Renal pelvis (tissue), 12 donors: ENCODE measurements at places on chromosomes 11 and 22. TPM values are rescaled to one million over a fixed set of nuclear protein-coding genes. Genes with fewer than 3 reads are reported as not detected.

GRCh38 chr22:20298803-20299745 is 20.8 kb downstream of the DGCR6L start:
- DNase-seq = peak; percentile 79

DNA sequence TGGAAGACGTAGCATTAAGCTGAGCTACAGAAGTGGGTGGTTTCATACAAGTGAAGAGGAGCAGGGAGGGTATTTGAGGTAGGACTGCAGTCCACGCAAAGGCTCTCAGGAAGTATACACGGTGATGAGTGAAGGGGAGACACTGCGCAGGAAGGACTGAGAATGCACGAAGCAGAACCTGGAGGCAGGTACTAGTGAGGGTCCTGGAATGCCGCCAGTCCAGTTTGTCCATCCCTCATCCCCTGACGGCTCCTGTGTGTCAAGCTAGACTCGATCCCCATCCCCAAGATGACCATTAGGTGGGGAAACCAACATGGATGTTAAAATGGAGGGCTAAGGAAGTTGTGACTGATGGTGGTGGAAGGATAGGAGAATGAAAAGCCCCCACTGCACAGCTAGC is 23.8 kb downstream of the ART5 start:
- no peak for DNase-seq

DNA sequence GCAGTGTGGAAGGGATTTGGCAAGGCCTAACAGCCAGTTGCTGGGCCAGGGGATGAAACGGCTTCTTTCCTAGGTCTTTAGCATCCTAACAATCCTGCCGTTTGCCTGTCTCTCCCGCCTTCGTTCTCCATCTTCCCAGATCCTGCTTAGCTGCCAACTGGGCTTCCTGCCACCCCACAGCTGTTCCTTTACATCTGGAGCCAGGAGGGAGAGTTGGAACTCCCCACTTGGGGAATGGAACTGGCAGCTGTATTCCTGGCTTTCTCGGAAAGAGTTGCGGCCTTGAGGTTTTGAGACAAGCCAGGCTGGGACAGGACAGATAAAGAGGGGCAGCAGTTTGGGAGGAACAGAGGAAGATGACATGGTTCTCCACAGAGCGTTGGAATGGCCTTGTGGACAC is 59.6 kb downstream of the ST3GAL4 start:
- DNase-seq = peak; percentile 69

GRCh38 chr11:95229993-95230809 is 801 bp downstream of the SESN3 start:
- DNase-seq = no peak

DNA sequence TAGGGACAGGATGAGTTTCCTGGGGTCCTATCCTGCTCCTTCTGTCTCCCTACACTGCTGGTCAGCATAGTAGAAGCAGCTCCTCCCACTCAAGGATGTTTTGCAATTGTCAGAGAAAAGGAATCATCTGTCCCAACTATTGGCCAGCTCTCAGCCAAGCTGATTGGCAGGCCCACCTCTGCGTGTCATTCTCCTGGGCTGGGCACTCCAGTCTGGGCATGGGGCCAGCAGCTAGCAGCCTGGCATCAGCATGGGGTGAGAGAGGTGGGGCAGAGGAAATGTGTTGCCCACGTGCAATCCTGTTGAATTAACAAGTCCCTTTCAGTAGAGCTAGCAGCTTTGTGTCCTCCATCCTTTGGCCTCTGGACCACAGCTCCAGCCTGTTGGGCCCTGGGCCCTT is 14.1 kb downstream of the ANKK1 start:
- peak; percentile 9 for DNase-seq

GRCh38 chr11:119608201-119608600 is 120.8 kb downstream of the NECTIN1 start:
- no peak for DNase-seq

DNA sequence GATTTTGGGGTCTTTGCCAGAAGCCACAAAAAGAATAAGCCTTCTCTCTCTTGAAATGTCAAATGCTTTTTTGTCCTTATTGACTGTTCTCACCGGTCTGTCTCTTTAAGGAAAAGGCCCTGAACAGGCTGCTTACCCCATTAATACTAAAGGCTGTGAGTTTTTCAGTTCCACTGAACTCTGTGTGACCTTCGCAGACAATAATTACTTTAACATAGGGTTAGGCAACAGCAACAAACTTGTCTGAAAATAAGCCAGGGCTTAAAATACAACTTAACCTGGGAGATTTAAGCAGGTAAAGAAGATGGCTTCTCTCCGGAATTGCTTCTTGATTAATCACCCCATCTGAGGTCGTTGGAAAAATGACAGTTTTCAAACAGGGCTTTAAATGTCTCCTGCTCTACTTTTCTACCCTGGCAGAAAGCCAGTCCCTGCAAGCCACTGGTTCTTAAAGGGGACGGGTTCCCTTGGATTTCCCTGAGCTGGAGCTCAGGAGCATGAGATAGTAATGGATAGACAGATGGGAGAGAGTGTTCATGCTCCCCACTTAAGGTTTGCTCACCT is 69.4 kb downstream of the ARL14EP start:
- peak; percentile 60 for DNase-seq

DNA sequence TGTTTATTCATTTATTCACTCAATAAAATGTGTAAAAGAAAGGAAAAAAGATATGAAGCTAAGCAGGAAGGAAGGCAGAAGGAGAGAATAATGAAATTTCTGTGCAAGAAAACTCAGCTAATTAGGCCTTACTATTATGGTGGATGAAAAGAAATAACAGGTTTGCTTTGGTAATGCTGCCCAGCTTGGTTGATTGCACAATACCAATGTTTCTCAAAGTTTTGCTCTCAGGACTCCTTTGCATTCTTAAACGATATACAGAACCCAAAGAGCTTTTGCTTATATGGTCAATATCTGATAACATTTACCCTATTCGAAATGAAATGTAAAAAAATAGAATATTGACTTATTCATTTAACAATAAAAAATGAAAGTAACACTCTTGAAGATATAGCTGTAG is 7.3 kb upstream of the CTSC start:
- no peak for DNase-seq

GRCh38 chr11:32428665-32429303 is 6.6 kb downstream of the WT1 start:
- peak; percentile 83 for DNase-seq

DNA sequence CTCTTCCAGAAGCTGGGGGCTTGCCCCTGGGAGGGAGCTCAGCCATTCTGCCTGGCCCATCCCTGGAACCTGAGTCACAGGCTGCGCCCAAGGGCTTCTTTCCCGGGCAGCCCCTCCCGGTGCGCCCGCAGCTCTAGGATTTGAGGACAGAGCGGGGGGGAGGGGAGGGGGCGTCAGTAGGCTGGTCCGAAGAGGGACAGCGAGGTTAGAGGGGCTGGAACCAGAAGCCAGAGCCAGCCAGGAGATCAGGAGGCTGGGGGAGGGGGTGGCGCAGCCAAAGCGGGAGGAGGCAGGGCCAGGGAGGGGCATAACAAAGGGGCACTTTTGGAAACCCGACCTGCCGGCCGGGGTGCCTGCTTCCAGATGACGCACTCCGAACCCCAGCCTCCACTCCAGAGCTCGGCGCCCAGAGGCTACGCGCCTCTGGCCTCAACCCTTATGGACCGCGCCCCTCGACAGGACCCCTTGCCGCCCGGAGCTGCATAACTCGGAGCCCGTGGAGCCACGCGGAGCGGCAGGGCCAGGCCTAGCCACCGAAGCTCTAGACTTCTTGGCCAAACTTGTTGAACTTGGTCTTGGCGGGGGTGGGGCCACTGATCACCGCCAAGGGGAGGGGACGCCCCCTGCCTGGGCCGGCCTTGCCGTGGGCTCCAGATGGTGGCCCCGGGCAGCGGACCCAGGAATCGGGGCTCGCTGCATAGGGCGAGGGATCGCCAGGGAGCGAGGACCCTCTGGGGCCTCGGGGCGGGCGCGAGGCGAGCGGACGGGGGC is 744 bp downstream of the PACSIN3 start:
- DNase-seq = peak; percentile 52

- no peak for DNase-seq
Measured at GRCh38 chr22:29435236-29436136, 2.9 kb upstream of the RFPL1 start.

GRCh38 chr11:65386307-65387140 is at the start of gene FRMD8:
TSS of gene FRMD8 (plus strand) at chr11:65386637. CDS start at chr11:65387037, 400 bp downstream.
- peak; percentile 86 for DNase-seq

- DNase-seq = no peak
Measured at GRCh38 chr11:116169776-116170175, 603.0 kb downstream of the BUD13 start.

GRCh38 chr11:134517621-134518293 is 105.7 kb upstream of the B3GAT1 start:
- no peak for DNase-seq

DNA sequence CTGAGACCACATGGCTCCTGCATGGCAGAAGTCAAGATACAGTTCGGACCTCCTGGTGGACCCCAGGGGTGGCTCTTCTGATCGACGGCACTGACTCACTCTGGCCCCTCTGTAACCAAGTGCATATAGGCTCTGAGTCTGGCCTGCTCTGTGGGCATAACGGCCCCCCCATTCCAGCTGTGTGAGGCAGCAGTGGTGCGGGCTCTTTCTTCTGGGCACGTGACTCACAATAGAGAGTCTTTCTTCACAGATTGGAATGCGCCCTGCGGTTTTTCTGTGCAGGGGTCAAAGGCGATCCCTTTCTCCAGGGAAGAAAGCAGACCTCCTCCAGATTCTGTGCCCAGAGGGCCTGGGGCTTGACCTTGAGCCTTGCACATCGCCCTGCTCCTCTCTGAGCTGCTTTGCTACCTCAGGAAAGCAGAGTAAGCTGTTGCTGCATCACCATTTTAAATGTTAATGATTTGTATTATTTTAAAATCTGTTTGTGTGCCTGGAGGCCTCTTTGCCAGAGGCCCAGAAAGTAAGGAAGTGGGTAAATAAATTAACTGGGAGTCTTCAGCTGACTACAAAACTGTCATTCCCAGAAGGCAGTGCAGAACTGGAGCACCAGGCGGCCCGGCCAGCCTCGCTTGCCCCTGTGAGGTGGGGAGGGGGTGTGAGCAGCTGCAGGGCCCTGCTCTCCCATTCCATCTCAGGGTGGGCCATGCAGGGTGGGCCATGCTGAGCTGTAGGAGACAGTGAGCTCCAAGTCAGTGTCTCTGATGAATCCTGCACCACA is 199.0 kb downstream of the GRIK4 start:
- DNase-seq = peak; percentile 76

GRCh38 chr11:60705895-60706294 is 6.5 kb downstream of the MS4A8 start:
- no peak for DNase-seq

GRCh38 chr11:82043316-82043715 is 690.3 kb downstream of the FAM181B start:
- DNase-seq = no peak

- no peak for DNase-seq
Measured at GRCh38 chr22:19239464-19239863, 52.1 kb downstream of the CLTCL1 start.

DNA sequence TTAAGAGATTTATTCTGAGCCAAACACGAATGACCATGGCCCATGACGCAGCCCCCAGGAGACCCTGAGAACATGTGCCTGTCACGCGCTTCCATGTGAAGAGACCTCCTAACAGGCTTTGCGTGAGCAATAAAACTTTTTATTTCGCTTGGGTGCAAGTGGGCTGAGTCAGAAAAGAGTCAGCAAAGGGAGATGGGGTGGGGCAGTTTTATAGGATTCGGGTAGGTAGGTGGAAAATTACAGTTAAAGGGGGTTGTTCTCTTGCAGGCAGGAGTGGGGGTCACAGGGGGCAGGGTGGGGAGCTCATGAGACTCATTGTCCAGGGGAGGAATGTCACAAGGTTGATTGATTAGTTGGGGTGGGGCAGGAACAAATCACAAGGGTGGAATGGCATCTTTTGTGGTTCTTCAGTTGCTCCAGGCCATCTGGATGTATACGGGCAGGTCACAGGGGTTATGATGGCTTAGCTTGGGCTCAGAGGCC is 77.2 kb upstream of the FTH1 start:
- no peak for DNase-seq

DNA sequence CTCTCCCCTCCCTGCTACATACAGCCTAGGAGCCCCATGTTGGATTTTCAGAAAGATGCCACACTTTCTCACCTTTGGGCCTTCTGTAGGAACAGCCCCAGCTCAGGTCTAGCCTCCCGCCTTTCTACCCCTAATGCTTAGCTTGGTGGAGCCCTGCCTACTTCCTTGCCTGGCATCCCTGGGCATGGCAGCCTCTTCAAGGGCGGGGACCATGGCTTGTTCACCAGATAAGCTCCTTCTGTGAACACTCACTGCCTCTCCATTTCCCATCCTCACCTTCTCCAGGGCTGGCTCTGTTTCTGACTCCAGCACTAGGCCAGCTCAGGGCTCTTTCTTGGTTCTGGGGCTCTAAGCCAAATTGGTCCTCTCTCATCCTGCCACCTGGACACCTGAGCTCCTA is 1.4 kb downstream of the SEPTIN3 start:
- no peak for DNase-seq

DNA sequence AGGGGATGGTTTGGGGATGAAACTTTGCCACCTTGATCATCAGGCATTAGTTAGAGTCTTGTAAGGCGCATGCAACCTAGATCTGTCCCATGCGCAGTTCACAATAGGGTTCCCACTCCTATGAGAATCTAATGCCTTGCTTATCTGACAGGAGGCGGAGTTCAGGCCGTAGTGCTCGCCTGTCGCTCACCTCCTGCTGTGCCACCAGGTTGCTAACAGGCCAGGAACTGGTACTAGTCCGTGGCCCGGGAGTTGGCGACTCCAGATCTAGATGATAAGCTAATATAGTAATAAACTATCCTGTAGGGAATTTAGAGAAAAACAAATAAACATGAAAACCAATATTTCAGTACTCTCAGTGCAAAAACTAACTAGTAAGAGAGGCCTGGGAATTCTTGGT is 155.4 kb upstream of the ANO5 start:
- DNase-seq = no peak

GRCh38 chr11:65606876-65607613 is 7.0 kb downstream of the MAP3K11 start:
- DNase-seq = peak; percentile 97

DNA sequence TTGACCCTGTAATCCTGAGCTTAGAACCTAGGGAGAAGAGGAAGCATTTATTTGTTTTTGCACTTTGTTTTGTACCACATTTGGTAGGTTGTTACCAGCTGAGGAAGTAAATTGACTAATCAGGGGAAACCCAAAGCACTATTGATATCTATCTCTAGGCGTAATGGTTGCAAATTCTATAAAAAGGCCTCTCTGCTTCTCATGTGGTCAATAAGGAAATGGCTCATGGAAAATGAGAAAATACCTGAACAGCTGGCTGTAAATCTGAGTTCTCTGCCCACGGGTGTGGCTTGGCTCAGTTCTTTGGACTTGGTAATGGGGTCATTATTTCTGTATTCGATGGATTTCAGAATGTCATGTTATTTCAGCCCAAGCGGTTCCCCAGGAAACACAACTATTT is 42.4 kb downstream of the BARX2 start:
- no peak for DNase-seq

GRCh38 chr11:68460741-68461574 is at the start of gene PPP6R3:
TSS of gene PPP6R3 (plus strand) at chr11:68460752. CDS start at chr11:68537665, 76,913 bp downstream.
- DNase-seq = peak; percentile 46

TRIM66 gene
- polyA plus RNA-seq = 11.6 TPM

ZNF143 gene
- polyA plus RNA-seq = 27.3 TPM

SLC22A12 gene
- 3.1 TPM for polyA plus RNA-seq

SLC25A18 gene
- 1.9 TPM for polyA plus RNA-seq

SF3A1 gene
- 162 TPM for polyA plus RNA-seq

TRIM49 gene
- polyA plus RNA-seq = not detected

KLHDC7B gene
- polyA plus RNA-seq = 0.30 TPM

GRIA4 gene
- 0.69 TPM for polyA plus RNA-seq

B3GAT1 gene
- 6.4 TPM for polyA plus RNA-seq

OSBP gene
- polyA plus RNA-seq = 52.3 TPM

POU2AF1 gene
- 0.55 TPM for polyA plus RNA-seq

RIMBP3B gene
- polyA plus RNA-seq = 0.07 TPM

WNT7B gene
- polyA plus RNA-seq = 11.1 TPM
